CD8-positive, alpha-beta memory T cell (primary cell): ENCODE measurements at places on chromosomes 5 and 9.

GRCh38 chr9:77304543-77304942 lies 127.2 kb downstream of the VPS13A start:
- no peak for DNase-seq

- no peak for DNase-seq
Measured at GRCh38 chr9:95822583-95823431, 52.7 kb upstream of the ERCC6L2 start.

GRCh38 chr9:86454701-86455615 lies 100.7 kb upstream of the TUT7 start:
- DNase-seq = no peak

GRCh38 chr9:35725362-35725761 lies 6.6 kb downstream of the TLN1 start:
- DNase-seq = no peak

DNA sequence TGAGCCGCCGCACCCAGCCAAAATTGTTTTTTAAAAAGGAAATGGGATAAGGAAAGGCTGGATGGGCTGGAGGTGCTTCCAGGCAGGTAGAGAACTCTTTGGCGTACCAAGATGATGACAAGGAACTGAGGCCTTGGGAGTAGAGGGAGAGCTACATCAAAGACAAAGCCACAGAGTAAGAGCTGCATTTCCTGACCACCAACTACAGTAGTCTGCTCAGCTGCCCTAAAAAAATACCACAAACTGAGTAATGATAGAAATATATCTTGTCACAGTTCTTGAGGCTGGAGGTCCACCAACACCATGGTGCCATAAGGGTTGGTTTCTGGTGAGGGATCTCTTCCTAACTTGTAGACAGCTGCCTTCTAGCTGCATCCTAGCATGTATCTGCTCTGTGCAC lies 8.2 kb downstream of the OR1K1 start:
- DNase-seq = no peak

DNA sequence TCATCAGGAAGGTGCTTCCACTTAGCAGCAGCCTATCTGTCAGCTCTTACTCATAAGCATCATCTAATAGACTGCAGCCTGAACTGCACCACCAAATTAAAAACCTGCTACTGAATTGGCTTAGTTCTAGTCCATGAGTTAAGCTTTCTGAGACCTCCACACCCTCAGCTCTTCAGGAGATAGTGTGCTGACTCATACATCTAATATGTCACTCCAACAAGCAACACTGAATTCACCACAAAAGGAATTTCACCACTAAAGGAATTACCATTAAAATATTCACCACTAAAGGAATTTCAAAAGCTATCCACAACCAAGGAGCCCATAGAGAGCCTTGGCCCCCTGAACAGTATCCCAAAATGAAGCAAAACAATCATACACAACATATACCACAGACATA lies 418.5 kb upstream of the RORB start:
- no peak for DNase-seq

DNA sequence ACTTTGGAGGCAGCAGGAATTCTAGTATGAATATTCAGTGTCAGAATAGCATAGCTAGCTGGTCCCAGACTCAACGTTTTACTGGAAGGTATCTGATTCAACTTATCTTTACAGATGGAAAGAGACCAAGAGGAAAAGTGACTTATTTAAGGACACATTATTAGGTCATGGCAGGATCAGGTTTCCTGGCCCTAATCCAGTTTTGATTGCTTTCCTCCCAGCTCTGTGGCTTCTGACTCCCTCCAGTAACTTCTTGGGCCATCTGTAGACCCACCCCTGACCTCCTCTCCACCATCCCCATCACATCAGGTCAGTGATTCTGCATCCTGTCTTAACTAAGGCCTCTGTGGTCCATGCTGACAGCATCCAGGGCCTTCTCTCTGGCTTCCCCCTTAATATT lies 38.4 kb downstream of the SH3TC2 start:
- DNase-seq = no peak

DNA sequence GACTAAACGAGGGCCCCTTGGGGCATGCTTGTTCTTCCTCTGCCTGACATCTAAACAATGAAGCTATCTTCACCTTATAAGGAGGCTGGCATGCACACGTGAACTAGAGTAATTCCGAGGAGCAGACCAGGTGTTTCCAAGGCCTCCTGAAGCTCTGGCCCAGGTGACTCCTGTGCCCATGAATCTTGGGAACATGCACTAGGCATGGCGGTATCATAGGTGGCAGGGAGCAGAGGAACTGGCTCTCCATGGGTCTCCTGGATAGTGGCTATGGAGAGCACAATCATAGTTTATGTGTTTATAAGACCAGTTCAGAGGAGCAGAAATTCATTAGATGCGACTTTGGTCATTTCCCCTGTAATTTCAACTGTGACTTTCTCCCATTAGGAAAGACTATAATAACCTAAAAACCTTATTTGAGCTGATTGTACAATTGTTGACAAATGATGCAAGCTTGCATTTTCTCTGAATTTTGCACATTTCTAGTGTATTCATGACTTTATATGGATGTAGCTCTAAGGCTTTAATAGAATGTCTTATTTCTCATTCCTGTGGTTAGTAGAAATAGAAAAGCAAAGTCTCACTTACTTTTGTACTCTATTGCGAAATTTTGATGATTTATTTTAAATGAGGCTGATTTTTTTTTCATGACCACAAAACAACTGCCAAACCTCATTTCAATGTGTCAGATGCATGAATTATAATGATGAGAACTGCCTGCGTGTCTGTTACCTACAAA lies 135.3 kb upstream of the RPS23 start:
- no peak for DNase-seq

DNA sequence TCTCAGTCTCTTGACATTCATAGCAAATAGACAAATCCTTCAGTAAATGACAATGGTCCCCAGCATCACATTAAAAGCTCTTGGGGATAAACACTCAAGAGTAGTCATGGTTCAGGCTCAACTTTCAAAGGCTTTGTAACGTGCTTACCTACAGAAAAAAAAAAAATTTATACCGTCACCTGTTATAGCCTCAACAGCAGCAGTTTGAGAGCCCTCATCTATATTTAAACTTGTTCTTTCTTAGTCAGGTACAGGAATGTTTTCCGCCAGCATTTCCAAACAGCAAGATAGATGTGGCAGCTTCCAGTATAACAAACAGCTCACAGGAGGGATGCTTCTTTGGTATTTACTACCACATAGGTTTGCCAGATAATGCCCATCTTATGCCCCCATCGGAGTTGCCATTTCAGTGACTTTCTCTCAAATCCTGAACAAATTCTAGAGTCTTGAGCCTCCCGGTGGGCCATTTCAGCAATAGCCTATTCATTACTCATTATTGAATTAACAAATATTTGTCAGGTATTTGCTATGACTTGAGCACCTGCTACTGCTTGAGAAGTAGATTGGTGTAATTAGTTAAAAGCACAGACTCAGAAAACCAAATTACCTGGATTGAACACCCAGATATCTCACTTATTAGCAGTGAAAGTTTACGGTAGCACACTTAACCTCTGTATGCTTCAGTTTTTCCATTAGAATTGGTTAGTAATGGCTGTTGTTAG lies 470.0 kb downstream of the EBF1 start:
- no peak for DNase-seq

GRCh38 chr5:136994154-136994553 lies 505.0 kb downstream of the SPOCK1 start:
- DNase-seq = no peak

- DNase-seq = no peak
Measured at GRCh38 chr9:107866711-107867311, 377.2 kb upstream of the KLF4 start.

GRCh38 chr5:9483779-9484178 lies 62.1 kb downstream of the SEMA5A start:
- DNase-seq = no peak

- no peak for DNase-seq
Measured at GRCh38 chr5:919356-920000, 26.8 kb downstream of the TRIP13 start.

GRCh38 chr5:72222521-72222920 lies 97.5 kb downstream of the MRPS27 start:
- no peak for DNase-seq

DNA sequence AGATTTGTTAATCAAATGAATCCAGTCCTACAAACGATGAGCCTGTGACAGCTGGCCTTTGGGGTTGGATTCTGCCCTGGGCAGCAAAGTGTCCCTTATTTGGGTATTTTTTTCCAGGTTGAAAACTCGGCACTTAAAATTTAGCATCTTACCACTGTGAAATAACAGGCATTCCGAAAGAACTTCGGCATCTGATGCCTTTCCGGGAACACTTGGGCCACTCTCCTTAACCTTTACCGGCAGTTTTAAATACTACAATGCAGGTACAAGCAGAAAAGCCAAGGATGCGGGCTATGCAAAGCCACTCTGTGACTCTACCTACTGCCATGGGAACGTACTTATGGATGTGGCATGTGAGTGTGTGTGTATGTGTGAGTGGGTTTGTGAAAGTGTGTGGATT lies 1.0 kb upstream of the RASGRF2 start:
- DNase-seq = no peak

DNA sequence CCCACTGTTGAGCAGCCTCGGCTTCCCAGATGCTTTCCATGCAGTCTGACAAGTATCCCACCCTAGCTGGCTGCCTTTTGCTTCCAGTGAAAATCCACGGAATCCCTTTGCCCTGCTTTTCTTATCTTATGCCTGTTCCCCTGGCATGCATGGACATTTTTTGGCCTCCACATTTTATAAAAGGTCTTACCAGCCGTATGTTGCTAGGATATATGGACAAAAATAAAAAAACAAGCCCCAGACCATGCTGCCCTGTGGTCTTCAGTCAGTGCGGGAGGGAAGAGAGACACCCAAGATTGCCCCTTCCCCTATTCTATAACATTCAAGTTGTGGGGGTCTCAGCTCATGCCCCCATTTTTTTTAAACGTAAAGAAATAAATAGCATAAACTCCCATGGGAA lies 129.6 kb downstream of the COL23A1 start:
- no peak for DNase-seq

- DNase-seq = no peak
Measured at GRCh38 chr5:52334367-52334766, 453.3 kb upstream of the ITGA1 start.

- DNase-seq = no peak
Measured at GRCh38 chr5:387491-388265, 55.3 kb upstream of the EXOC3 start.

DNA sequence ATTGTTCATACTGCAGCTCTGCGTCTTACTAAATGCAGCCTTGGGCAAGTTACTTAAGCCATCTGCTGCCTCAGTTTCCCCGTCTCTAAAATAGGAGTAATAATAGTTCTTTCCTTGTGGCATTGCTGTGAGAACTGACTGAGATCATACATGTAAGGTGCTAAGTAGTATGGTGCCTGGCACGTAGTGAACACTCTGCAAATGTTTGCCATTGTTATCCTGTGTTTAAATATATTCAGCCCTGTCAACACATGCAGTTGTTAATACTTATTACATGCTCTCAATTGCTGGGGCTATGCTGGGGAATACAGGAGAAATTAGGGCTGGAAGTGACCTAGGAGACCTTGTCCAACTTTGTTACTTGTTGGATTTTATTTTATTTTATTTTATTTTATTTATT lies 105.2 kb upstream of the RAI14 start:
- no peak for DNase-seq

- no peak for DNase-seq
Measured at GRCh38 chr5:114412510-114413171, 50.8 kb downstream of the KCNN2 start.

DNA sequence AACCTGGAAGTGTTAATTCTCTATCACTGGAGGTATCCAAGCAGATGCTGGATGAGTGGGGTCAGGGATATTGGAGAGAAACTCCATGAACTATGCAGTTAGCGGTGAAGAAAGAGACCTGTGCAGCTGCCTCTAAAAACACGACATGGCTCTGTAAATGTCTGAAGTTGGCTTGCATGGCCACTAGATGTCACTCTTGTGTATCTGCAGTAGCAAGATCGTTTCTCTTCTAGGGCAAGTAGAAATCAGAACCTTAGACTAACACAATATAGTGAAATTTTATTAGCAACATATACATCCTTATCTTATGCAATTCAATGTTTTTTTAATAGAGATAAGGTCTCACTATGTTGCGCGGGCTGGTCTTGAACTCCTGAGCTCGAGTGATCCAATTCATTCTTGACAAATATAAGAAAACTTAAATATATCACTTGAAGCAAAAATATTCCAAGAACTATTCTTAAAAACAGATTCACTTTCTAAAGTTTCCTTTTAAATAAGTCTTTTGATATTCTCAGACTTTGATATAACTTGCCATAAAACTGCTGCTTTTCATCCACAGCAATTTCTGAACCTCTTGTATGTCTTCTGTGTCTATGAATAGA lies 2.9 kb downstream of the OR2S2 start:
- DNase-seq = peak; percentile 57

DNA sequence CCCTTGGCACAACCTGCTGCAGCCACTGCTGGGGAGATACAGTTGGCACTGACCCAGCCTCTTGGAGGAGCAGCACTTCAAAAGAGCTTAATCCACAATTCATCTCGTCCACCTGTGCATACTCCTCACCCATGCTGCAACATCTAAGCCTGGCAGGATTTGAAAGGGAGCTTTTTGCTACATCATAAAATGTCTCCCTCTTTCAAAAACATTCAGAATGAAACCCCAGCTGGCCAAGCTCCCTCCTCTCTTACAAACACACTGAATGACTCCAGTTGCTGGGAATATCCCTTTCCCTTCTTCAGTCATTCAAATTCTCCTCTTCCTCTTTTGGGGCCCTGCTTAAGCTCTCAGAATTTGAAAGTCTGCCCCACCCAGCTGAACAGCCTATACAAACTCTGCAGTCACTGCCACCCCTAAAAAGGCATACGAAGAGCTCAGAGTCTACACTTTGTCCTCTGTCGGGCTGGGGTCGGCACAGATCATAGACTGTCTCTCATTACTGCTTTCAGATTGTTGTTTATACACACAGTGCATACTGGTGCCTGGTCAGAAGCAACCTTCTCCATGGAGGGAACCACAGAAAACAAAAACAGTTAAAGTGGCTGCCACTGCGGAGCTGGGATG lies 8.8 kb upstream of the C5orf15 start:
- no peak for DNase-seq

DNA sequence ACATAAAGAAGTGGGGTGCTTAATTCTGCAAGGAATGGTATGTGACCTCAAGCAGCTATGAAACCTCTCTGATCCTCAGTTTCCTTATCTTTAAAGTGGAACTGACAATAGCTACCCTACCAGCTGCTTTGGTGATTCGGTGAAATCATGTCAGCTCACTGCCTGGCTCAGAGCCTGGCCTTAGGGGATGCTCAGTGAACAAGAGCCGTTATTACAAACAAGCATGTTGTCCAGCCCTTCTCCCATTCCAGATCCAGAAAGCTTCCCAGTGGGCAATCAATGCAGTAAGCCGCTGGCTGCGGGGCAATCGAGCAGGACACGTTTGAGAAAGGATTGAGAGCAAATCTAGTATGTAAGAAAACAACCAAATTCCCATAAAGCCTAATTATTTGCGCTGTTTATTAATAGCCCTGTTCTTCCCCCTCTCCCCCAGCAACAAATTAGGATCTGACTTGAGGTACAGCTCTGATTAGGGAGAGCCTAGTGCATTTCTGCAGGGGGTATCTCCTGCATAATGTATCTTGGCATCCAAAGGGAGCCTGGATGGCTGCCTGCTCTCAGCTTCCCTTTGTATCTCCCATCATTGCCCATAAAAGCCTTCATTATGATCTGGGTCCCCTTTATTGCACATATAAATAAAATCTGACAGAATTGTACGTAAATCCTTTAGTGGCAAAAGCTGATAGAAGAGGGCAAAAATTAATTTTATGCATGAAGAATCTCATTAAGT lies 371.4 kb downstream of the TMEM232 start:
- DNase-seq = no peak

GRCh38 chr5:19125956-19126713 lies 861.9 kb downstream of the CDH18 start:
- DNase-seq = no peak
